Pons (tissue), 1 donor: ENCODE measurements at places on chromosomes 5 and 9.

DNA sequence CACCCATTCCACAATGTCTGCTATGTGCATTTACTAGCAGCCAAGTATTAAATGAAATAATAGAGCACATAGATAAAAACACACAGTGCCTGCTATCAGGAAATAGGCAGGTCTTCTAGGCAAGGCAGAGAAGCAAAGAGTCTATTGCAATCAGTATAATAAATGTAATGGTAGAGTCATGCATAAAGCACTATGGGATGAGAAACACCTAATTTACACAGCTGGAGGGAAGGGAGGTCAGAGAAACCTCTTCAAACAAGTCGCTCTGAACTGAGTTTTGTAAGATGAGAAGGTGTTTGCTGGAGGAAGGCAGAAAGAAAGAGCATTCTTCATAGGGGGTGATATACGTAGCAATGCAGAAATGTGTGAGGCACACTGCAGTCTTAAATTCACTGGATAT lies 341.0 kb upstream of the DMAC1 start:
- DNase-seq, result no peak

DNA sequence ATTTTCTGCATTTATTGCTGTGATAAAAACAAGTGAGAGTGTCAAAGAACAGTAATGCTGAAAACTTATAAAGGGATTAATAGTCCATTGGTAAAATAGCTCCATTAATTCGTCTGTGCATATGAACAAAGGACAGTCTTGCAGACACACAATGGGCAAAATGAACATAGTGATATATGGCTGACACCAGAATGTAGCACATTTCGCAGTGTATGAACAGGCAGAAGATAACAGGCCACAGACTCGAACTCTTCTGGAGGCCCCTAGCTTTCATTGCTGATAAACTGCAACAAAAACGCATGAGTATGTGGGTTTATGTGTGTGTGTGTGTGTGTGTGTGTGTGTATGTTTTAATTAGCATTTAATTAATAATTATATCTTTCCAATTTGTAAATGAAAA lies 354.8 kb downstream of the TAF11L14 start:
- DNase-seq, result no peak

DNA sequence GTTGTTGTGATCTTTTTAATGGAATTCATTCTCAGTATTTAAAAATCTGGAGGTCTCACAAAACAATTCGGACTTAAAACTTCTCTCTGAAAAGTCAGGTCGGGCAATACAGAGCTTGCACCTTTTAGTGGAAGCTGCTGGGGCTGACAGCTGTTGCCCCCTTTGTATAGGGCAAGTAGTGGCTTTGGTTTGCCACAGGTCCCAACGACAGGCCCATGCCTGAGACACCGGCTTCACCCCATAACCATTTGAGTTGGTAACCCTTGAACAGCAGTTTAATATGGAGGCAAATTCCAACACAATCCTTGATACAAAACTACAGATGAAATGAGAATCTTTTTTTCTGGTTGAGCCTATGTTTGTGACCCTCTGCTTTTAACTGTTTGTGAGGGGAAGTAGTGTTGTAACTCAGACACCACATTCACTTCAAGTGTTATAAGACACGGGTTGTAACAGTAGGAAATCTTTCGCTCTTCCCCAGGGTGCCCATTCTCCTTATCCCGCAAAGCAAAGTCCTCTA lies 752 bp upstream of the GLRX start:
- no peak for DNase-seq

- DNase-seq, result no peak
These were observed 100.2 kb downstream of the ADAMTS2 start for GRCh38 chr5:179245031-179245430.

DNA sequence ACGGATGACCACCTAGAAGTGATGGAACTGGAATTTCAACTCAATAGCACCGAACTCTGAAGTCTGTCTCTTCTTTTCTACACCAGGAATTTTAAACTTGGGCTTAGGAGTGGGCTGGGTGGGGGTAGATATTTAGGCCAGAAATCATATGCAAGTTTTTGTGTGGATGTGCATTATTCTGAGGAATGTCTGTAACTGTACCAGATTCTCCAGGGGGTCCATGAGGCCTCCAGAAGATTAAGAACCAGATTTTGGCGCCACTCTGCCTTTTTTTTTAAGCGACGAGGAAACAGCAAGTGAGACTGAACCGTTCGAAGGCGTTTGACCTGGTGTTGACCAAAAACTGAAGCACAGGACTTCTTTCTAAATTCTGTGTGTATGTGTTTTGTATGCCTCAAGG lies 88.8 kb upstream of the TTC23L start:
- DNase-seq, result no peak

DNA sequence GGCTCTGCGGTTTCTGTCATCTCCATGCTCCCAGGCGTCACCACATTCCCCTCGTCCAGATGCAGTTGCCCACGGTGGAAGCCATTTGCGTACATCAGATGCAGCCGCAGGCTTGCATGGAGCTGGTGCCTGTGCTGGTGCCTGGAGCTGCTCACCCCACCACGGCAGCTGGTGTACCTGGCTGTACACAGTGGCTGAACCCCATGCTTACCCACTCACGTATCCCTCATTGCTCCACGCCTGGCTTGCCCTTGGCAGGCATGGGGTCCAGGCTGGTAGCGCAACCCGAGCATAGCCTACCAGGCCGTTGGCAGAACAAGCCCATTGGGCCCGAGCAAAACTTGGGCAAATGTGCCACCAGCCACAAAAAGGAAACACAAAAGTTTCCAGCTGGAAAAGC lies 159.5 kb downstream of the GHR start:
- DNase-seq, result no peak

DNA sequence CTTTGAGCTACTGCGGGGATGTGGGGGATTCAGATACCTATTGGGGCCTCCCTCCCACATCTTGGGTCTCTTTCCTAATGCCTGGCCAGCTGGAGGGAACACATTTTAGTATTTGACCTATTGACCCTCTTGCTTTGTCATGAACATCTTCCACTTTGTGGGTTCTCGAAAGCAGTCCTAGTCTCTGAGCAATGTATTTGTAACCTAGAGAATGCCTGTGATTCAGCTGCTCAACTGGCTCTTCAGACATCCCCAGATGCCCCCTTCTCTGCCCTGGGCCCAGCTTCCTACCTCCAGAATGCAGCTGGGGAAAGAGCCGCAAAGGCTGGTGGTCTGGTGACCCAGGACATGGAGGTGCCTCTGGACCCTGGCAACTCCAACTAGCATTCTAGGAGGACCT lies 32.2 kb downstream of the APTX start:
- DNase-seq, result no peak

DNA sequence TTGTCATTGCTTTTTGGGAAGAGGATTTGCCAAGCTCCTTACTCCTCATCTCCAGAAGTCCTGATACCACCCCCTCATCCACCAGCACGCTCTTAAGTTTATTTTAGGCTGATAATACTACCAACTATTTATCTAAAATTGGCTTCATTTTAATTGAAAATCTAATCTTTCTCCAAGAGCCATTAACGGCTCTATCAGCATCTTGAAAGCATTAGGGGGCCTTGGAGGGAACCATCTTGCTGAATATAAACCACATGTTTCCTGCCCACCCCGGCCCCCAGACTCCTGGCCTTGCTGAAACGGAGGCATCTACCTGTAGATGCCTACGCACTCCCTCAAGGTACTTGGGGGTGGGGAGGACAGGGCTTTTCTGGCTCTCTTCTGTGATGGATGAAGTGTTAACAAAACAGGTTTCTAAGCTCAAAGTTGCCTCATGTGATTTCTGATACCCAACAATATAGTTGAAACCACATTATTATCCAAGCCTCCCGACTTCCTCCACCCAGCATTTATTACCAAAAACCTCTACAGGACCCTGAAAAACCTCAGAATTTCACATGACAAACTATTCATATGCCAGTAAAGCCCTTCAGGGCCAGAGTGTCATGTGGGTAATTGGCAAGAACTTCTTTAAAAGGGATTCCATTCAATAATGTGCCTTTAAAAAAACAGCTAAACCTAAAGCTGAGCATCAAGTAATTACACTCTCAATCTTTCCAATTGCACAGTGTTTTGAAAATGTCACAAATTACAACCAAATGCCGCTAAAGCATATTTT lies 96.7 kb downstream of the SAXO1 start:
- DNase-seq, result no peak

DNA sequence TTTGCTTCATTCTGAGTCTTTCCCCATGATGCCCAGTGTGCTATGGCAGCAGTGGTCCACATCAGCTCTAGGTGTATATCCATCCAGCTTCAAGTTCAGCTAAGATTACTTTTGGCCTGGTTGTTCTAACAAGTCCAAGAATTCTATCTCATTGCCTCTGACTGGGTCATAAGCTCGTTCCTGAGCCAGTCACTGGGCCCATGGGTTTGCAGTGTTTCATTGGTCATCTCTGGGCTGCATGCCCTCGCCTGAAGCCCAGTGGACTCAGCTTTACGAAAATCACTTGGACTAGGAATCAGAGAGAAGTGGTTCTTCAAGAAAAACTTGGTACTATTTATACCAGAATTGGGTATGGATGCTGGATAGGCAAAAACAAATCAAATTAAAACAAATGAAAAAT lies 16.1 kb upstream of the ARHGAP26 start:
- DNase-seq, result no peak

DNA sequence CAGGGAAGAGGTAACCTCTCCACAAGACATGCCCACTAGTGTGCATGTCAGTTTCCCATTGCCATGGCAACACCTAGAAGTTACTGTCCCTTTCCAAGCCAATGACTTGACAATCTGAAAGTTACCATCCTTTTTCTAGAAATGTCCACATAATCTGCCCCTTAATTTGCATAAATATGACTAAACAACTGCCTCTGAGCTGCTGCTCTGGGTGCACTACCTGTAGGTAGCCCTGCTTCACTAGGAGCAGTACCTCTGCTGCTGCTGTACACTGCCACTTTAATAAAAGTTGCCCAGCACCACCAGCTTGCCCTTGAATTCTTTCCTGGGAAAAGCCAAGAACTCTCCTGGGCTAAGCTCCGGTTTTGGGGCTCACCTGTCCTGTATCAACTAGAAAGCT lies 392.4 kb downstream of the NTRK2 start:
- no peak for DNase-seq

DNA sequence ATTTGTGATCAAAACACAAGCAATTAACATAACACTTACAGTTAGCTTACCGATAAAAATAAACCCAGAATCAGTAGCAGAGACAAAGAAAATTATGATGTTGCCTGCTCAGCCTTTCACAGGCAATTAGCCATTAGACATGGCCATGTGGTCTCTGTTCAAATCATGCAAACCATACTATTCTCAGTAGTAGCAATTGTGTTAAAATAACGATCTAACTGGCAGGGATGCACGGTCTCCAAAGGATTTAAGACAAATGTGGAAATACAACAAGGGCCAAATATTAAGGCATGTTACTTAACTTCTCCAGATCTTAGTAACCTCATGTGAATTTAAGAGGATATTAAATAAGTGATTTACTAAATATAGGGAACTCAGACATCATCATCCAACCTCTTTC lies 59.5 kb downstream of the PTBP3 start:
- DNase-seq, result no peak

DNA sequence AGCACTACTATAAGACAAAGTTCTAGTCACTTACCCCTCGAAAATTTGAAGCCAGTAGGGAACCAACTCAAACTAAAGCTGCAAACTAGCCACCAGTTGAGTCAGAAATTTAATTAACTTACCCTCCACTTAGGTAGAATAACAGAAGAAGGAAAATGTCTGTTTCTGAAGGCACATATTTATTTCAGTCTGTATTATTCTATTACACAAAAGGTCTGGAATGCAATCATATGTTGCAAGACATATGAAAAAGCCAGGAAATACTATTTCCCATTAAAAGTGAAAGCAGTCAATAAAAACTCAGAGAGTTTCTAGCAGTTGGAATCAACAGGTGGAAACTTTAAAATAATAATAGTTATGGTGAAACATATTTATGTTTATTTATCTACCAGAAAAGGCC lies 79.2 kb upstream of the SLCO4C1 start:
- no peak for DNase-seq
